Epithelial cell of prostate (primary cell): ENCODE measurements at places on chromosomes 3 and 15.

DNA sequence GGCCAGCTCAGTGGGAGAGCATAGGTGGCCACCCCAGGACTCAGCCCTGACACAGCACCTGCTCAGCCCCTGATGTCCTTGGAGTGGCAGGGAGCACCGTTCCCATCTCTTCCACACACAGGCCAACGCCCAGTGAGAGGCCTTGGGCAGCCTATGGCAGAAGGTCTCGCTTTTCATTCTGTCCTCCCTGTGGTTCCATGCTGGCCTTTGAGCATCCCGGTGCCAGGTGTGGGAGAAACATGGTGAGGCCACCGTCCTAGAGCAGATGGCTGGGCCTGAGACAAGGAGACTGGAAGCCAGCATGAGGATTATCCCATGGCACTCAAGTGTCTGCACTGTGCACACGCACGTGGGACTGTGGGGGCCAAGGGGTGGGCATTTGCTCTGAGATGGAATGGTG, 25.1 kb downstream of the ADCY5 start:
- no peak for DNase-seq

GRCh38 chr3:10432156-10432845, 73.1 kb downstream of the ATP2B2 start:
- DNase-seq: no peak

GRCh38 chr3:152496716-152497115, 228.0 kb downstream of the MBNL1 start:
- DNase-seq: no peak

DNA sequence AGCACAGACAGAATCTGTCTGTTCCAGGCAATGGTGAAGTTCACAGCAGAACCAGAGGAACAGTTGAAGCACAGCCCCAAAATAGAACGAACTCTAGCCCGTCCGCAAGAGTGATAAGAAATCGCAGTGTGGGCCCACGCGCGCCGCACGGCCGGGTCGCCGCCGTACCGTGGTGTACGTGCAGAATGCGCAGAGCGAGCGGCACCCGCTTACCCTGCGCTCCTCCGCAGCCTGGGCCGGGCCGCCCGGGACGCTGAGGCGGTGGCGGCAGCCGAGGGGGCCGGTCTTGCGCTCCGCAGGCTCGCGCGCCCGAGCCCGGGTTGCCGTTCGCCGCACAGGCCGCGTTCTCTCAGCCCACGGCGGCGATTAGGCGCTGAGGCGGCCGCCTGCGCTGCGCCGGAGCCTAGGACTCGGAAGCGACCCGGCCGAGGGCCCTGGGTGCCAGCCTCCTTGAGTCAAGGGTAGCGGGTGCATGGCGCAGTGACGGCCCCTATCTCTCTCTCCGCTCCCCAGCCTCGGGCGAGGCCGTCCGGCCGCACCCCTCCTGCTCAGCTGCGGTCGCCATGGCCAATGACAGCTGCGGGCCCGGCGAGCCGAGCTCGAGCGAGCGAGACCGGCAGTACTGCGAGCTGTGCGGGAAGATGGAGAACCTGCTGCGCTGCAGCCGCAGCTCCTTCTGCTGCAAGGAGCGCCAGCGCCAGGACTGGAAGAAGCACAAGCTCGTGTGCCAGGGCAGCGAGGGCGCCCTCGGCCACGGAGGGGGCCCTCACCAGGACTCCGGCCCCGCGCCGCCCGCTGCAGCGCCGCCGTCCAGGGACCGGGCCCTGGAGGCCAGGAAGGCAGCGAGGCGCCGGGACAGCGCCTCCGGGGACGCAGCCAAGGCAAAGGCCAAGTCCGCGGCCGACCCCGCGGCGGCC, 20.5 kb downstream of the WDR73 start:
- DNase-seq: no peak

DNA sequence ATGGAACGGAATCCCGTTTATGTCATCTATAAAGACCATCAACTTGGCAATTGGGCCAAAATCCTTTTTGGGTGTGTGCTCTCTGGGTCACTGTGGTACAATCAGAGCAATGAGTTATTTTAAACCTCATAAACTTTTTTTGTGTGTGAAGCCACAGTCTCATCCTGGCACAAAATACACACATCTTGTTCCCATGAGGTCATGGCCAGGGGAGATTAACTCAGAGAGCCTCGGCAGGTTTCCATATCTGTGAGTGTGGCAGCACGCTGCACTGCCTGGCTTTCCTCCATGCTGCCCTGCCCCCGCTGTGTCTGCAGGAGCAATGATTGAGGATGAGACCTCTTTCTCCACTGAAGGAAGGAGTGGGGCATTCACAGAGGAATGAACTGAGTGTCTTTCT, 54.0 kb upstream of the DLG1 start:
- DNase-seq: no peak
